Left renal pelvis (tissue), 4 donors: ENCODE measurements at places on chromosomes 12 and 14. TPM values are rescaled to one million over a fixed set of nuclear protein-coding genes. Genes with fewer than 3 reads are reported as not detected.

- no peak for DNase-seq
Observed at GRCh38 chr14:77979666-77980351, 179.9 kb downstream of the ADCK1 start.

DNA sequence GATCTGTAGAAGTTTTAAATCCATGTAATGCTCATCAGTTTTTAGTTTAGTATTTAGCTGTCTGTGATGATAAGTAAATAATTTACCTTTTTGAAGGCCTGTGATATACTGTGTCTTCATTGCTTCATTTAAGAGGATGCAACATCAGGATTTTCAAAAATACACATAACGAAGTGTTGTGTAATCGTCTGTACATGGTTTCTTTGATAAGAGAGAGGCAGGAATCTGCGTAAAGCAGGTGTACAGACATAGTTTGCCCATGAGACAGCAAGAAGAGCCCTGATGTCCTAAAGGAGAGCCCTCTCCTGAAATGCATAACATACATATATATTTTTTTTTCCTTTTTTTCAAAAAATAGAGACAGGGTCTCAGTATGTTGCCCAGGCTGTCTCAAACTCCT, 44.8 kb downstream of the RASSF3 start:
- no peak for DNase-seq

The WNT1 gene
- polyA plus RNA-seq = not detected

The TBK1 gene
- 20.6 TPM for polyA plus RNA-seq

The TMEM52B gene
- 2.8 TPM for polyA plus RNA-seq

The CD27 gene
- 1.3 TPM for polyA plus RNA-seq

The BIN2 gene
- 2.4 TPM for polyA plus RNA-seq

GRCh38 chr14:29579838-29580237, 347.8 kb downstream of the PRKD1 start:
- DNase-seq = no peak

The COCH gene
- polyA plus RNA-seq = 5.3 TPM

- DNase-seq = no peak
Observed at GRCh38 chr14:61609884-61610283, 85.4 kb upstream of the HIF1A start.

DNA sequence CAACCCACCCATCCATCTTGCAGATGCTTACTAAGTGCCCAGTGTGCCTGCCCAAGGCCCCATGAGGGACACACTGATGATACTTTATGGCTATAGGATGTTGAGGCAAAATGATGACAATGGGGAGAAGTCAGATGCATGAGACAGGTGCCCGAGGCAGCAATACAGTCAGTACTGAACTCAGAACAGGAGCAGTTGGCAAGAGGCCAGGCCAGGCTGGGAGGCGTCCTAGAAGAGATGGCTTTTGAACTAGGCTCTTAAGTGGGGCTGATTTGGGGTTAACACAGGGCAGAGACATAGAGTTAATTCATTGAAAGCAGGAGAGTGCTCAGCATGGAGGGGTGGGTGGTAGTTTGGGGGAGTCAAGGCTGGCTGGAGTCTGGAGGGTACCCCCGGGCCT, 15.6 kb downstream of the PLBD2 start:
- no peak for DNase-seq

GRCh38 chr14:54918427-54918826, 15.8 kb upstream of the GCH1 start:
- no peak for DNase-seq

The KRT74 gene
- not detected for polyA plus RNA-seq

The VWF gene
- polyA plus RNA-seq = 18.5 TPM

The TESPA1 gene
- polyA plus RNA-seq = 0.49 TPM

The RSRC2 gene
- 214 TPM for polyA plus RNA-seq

- DNase-seq = no peak
Observed at GRCh38 chr14:88191605-88192004, 131.5 kb downstream of the KCNK10 start.

- DNase-seq = no peak
Observed at GRCh38 chr12:113609692-113610469, 138.2 kb upstream of the LHX5 start.

GRCh38 chr14:92627707-92628215, 114.2 kb downstream of the RIN3 start:
- DNase-seq = no peak

DNA sequence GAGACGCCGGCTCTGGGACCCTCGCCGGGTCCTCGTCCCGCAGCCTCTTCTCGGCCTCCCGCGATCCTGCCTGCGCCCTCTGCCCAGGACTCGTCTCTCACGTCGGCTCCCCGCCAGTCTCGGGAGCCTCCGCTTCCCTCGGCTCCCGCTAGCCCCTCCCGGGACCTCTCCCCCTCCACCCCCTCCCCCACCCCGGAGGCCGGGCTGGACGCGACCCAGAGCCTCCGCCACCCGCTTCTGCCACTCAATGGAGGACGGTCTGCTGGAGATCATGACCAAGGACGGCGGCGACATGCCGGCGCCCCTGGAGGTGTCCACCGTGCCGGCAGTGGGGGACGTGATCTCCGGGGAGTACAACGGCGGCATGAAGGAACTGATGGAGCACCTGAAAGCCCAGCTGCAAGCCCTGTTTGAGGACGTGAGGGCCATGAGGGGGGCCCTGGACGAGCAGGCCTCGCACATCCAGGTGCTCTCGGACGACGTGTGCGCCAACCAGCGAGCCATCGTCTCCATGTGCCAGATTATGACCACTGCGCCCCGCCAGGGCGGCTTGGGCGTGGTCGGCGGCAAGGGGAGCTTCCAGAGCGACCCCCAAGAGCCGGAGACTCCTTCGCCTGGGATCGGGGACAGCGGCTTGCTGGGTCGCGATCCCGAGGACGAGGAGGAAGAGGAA, 568 bp downstream of the CCDC184 start:
- DNase-seq = no peak

The RPL10L gene
- 0.26 TPM for polyA plus RNA-seq

GRCh38 chr12:132238488-132238854, 90.9 kb downstream of the GALNT9 start:
- DNase-seq = no peak

DNA sequence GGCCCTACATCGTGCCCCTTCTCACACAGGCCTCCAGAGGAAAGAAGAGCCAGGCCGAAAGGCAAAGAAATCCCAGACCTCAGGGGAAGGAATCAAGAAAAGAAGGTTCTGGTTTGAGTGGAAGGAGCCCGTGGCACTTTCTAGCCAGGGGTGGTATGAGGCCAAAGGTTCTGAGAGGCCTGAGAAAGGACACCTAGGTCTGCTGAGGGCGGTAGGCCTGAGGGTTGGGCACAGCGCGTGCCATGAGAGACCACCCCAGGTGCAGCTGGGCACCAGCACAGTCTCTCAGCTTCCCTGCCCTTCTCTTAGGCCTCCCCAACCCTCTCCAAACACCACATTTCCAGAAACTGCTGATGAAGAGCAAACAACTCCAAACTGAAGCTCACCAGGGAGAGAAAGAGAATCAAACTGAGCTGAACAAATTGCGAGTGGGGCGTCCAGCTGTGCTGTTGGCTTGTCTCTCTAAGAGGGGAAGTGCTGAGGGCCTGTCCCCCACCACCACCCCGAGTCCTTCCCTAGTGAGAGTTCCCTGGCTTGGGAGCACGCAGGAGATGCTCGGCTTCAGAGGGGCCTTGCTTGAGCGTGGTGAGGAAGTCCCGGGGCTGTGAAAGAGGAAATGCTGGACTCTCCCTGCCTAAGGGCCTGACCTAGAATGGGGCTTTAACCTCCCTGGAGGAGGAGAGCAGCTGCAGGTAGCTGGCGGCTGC, 184.8 kb downstream of the ZFP36L1 start:
- no peak for DNase-seq

GRCh38 chr12:22312336-22312735, 22.2 kb downstream of the ST8SIA1 start:
- DNase-seq = no peak

GRCh38 chr12:71942703-71943102, 4.1 kb downstream of the TPH2 start:
- no peak for DNase-seq

The DTX1 gene
- polyA plus RNA-seq = 3.9 TPM

DNA sequence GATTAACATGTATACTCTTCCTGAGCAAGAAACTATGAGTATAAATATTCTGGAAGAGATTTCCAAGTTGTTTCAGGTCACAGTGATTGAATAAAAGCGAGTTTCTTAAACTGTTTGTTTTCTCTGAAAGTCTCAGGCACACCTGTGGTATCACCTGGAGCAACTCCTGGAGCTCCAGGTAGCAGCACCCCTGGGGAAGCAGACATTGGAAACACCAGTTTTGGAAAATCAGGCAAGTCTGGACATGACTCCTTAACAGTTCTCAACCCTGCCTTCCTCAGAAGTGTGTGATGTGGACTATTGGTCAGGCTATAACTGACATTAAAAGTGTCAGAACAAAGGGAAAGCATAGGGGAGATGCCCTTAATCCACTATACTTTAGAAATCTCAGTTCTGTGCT, 217.6 kb upstream of the CNTN1 start:
- no peak for DNase-seq

DNA sequence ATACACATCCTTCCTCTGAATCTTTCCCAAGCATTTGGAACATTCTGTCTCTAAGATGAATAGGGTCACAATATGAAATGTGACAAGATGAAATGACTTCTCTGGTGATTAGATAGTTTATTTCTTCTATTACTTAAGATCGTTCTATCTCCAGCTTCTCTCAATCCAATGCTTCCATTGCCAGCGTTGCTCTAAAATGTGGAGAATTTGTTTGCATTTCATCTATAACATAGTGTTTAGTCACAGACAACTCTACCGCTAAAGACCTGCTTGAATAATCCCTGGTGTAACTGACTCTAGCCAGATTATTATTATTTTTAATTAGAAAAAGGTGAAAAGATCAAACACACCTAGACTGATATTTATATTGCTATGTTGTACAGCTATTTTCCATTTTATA, 184.7 kb upstream of the PRICKLE1 start:
- DNase-seq = no peak

The WDR89 gene
- 27.2 TPM for polyA plus RNA-seq

DNA sequence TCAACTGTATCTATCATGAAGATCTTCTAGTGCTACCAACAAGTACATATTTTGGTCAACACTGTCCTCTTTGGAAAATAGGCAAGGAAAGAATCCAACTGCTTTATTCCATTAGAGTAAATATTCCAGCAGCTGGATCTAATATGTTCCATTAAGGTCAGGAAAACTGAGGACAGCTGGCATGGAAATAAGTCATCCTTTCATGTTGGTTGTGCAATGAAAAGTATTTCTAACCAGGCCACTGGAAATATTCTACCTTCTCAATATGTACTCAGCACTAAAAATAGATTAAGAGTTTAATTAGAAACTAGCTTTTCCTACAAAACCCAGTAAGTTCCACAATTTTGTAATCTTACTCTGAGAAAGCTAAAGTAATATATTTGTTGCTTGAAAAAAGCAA, 19.6 kb downstream of the HIGD1C start:
- no peak for DNase-seq

- DNase-seq = no peak
Observed at GRCh38 chr12:130655010-130655409, 61.1 kb downstream of the RIMBP2 start.

GRCh38 chr12:88419794-88420193, 160.5 kb downstream of the KITLG start:
- no peak for DNase-seq

GRCh38 chr12:57430931-57431566, at the start of gene R3HDM2:
Gene R3HDM2 (minus strand): TSS chr12:57431043. CDS start chr12:57310428, 120,615 bp downstream.
- peak; percentile 90 for DNase-seq
